AG09309 (cell line): ENCODE measurements at places on chromosomes 4 and X.

DNA sequence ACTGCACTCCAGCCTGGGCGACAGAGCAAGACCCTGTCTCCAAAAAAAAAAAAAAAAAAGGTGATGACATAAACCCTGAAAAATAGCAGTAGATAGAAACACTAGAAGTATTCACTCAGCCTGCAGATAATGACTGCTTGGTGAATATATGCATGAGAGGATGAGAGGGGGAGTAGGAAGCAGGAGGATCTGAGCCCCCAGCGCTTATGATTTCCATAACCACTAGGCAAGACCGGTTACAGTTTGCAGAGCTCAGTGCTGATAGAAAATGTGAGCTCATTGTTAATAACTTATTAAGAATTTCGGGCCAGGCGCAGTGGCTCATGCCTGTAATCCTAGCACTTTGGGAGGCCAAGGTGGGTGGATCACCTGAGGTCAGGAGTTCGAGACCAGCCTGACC, 40.8 kb upstream of the SLC34A2 start:
- no peak for DNase-seq

DNA sequence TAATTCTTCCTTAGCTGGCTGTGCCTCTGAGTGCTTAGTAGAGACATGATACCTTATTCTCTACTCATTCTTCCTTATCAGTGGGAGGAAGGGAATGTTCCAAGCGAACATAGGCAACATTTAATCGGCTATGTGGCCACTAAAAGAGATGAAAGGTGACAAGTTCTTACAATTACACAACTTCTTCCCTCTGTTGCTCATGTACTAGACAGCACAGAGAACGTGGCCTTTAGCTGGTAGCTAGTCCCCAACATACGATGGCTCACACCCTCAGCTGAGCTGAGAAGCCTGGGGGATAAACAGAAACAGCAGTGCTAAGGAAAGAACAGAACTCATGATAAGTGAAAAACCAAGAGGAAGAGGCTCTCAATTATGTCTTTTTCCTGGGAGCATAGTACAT, 52.2 kb downstream of the APOO start:
- DNase-seq, result no peak

GRCh38 chr4:111228396-111228795, 605.5 kb upstream of the PITX2 start:
- DNase-seq, result peak; percentile 7

- no peak for DNase-seq
Observed at GRCh38 chrX:7252013-7252610, 104.2 kb upstream of the PUDP start.

DNA sequence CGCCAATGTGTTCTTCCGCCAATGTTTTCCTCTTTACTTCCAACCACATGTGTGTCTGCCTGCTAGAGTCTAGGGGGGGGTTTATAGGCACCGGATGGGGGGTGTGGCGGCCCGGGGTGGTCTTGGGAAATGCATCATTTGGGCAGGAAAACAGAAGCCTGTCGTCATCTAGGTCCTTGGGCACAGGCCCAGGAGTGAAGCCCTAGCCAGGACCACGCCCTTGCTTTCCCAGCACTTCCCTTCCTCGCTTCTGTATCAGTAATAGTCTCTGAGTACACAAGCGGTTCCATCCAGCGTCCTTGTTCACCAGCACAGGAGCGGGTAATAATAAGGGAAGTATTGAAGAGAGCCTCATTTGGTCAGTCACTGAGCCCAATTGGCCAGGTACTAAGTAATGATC, 74.5 kb downstream of the QDPR start:
- DNase-seq, result no peak

DNA sequence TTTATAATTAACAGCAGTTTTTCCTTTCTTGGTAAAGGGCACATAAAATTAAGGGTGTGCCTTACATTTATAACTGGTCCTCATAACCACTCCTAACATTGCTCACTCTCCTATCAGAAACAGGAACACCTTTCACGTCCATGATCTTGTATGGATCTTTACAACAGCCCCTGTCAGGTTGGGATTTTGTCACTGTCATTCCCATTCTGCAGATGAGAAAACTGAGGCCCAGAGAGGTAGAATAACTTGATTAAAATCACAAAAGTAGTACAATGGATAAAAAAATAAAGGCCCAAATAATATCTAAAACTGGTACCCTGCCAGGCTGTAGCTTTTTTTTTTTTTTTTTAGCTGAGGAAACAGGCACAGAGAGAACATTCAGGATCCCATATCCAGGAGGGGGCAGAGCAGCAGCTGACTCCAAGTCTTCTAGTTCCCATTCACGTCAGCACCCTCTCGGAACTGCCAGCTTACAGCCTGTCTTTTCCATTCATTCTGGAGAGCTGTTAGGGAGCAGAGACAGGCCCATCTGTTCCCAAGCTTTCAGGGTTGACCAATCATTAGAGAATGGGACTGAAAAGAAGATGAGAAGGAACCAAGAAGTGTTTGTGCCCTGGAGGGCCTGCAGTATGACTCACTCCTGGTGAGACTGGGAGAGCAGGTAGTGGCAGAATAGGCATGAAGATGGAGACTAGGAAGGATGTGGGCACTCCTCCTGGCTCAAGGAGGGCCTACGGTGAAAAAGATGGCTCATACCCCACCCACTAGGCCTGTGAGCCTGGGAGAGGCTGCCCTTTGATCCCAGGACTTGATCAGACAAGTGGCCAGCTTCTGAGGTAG, 7.3 kb downstream of the SUV39H1 start:
- DNase-seq, result no peak

- DNase-seq, result no peak
Observed at GRCh38 chr4:66482186-66482585, 811.9 kb upstream of the EPHA5 start.

DNA sequence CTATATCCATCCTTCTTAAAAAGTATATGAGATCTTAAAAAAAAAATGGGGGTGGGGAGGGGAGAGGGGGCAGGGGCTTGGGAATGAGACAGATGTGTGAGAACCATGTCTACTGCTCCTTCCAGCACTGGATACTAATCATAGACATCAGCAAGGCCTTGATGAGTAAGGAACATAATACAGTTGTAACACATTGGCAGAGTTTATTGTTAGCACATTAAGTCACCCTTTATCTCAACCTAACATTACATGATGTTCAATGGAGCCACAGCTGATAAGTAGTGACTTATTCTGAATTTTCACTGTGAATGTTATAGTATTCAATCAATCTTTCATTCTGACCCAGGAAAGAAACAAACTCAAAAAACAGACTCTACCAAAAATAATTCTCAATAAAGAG, 47.3 kb upstream of the KCNE5 start:
- DNase-seq, result no peak

- no peak for DNase-seq
Observed at GRCh38 chr4:55386073-55386472, 9.7 kb upstream of the TMEM165 start.

- no peak for DNase-seq
Observed at GRCh38 chr4:147799986-147800555, 68.2 kb downstream of the ARHGAP10 start.

- DNase-seq, result no peak
Observed at GRCh38 chr4:183053681-183054080, 45.4 kb upstream of the WWC2 start.

GRCh38 chr4:45423896-45424295, 697.5 kb upstream of the GNPDA2 start:
- no peak for DNase-seq

DNA sequence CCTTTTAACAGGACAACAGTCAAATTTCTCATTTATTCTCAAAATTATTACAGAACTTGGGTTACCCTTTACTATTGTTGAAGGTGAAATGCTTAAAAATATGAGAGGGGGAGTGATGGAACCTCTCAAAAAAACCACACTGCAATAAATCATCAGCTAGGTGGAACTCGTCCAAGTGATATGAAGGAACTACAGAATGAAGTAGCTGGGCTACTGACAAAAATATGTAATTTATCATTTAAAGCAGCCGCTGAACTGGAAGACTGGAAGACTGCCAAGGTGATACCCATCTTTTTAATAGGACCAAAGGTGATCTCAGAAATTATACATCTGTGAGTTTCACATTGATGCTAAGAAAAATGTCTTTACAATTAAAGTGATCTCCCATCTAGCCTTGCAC, 597.7 kb upstream of the TENM3 start:
- no peak for DNase-seq

DNA sequence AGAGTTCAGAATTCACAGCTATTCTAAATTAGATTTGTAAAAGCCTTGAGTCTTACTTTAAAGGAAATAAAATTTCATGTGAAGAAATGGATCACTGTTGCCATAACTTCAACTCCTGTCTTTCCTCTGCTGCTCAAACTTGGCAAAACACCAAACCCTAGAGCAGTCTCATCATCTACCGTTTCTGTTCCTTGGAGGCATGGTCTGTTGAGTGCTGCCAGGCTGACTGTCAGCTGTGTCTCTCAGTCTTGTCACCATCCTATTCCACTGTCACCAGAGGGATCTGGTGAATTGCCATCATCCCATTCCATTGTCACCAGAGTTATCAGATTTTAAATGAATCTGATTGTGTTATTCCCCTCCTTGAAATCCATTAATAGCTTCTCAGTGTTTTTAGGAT, 55.6 kb downstream of the STIM2 start:
- DNase-seq, result no peak

DNA sequence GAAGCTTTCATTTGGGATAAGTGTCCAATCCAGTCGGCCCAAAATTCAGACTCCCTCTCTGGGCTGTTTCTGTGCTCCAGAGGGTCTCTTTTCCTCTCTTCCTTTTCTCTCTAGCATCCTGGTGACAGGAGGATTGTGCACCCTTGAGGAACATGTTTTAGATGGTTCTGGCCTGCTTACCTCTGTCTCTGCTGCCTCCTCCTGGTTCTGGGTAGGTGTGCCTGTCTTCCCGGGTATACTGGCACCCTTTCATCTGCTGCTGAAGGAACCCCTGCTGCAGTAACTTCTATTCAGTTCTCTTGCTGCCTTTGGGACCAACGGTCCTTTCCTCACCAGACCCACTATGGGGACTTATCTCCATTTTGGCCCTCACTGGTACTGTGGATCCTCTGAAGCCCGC, 53.2 kb downstream of the HMGB2 start:
- DNase-seq, result no peak
